Activated CD4-positive, alpha-beta T cell treated with anti-CD3 and anti-CD28 coated beads, Interleukin-2, amount 10 ng/mL, durations not matched to agents 24 days and 14 days (primary cell): ENCODE measurements at places on chromosomes 1 and 21. TPM values are rescaled to one million over a fixed set of nuclear protein-coding genes. Genes with fewer than 3 reads are reported as not detected.

The LCE2B gene
- not detected in 2 replicates for total RNA-seq

The CCDC30 gene
- 0.68 and 1.1 TPM in 2 replicates for total RNA-seq

GRCh38 chr1:6008084-6008415 is 15.8 kb upstream of the NPHP4 start:
- no peak for DNase-seq

DNA sequence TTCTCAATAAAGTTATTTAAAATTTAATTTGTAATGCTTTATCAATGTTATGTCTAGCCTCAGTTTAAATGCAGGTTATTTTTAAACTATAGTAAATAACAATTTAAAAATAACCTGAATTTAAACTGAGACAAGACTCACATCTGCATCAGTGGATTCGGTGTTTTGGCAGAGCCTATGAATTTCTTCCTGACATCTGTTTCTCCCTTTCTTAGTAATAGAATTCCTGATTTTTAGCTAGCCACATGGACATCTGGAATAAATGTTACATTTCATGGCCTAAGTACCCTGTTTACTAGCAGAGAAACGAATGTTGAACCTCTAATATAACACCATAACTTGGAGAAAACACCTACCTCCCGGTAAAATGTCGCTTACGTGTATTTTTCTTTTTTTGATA is 1141.6 kb upstream of the ADGRL2 start:
- DNase-seq = no peak

DNA sequence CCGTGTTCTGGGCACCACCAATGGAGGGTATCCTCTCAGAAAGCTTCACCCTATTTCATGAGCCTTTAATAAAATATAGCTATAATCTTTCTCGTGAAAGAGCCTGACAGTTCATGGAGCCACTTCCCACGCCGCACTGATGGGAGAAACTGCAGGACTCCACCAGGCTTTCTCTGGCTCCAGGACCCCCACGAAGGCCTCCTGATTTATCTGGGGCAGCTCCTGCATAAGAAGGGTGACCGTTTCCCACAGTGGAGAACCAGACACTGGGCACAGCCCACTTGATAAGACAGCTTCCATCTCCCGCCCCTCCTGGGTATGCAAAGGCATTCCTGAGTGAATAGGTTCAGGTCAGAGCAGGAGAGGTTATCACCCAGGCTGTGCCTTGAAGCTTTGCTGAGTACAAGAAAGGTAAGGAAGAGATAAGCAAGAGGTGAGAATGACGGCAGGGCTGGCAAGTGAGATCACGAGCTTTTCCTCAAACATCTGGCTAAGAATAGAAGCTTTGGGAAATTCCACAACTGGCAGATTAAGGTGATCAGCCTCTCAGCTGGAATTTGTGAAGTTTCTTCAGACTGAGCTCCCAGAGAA is 499.8 kb downstream of the KIF26B start:
- no peak for DNase-seq

- no peak for DNase-seq
Measured at GRCh38 chr1:113416496-113416895, 26.2 kb downstream of the MAGI3 start.

The S100A9 gene
- not detected in 2 replicates for total RNA-seq

The LIPI gene
- not detected in 2 replicates for total RNA-seq

- DNase-seq = no peak
Measured at GRCh38 chr1:204161609-204162493, 4.3 kb downstream of the REN start.
